ENCODE measurements at places on chromosomes 1 and 21.

- DNase-seq: no peak
These were observed 1.5 kb upstream of the SCP2 start for GRCh38 chr1:52925571-52926005.

GRCh38 chr1:183807549-183808168, 2.7 kb downstream of the RGL1 start:
- DNase-seq: no peak

DNA sequence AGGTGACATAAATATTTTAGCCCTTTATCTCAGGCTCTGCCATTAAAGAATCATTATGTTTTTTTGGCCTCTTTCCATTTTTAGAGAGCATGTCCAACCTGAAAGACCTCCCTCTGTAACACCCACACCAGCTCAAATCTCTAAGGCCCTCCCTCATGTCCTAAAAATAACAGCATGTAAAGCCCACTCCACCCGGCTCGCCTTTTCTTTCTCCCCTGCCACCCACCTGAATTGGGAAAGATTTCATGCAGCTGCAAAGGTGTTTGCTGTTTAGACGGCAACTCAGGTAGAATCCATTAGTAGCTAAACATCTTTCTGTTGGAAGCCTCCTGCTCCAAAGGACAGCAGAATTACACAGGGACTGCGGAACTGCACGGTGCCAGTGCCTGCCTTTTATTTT, 79.9 kb downstream of the DMRTA2 start:
- no peak for DNase-seq

- DNase-seq: no peak
These were observed 93.3 kb downstream of the SSBP3 start for GRCh38 chr1:54312796-54313316.

GRCh38 chr1:48817505-48818114, 40.9 kb upstream of the BEND5 start:
- DNase-seq: no peak

GRCh38 chr1:29827801-29828525, 591.6 kb downstream of the PTPRU start:
- DNase-seq: no peak

DNA sequence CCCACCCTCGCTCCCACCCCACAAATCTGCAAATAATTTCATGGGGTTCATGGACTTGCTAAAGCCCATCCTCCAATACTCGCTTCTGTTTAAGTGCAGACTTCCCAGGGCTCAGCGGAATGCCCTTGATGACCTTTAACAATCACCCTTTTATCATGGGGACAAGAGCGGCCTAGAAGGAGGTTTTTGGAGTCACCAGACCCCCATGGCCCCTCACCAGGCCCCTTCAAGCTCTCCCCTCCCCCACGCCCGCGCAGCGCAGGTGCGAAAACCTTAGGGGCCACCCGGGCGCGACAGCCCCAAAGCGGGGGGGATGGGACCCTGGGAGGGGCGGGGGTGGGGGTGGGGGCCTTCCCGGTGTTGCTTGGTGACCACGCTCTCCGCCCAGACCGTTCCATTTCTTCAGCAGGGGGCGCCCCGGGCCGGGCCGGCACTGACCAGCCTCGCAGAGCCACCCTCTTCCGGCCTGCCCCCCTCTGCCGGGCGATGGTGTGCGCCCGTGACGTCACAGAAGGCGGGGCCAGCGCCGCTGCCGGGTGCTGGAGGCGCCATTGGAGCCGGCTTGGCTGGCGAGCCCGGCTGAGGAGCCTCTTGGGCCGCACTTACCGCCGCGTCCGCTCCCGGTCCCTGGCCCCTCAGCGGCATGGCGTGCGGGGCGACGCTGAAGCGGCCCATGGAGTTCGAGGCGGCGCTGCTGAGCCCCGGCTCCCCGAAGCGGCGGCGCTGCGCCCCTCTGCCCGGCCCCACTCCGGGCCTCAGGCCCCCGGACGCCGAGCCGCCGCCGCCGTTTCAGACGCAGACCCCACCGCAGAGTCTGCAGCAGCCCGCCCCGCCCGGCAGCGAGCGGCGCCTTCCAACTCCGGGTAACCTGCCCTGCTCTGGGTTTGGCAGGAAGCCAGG, at the start of gene AKIRIN1:
TSS of gene AKIRIN1 (plus strand) at position 539 of the 900 bp plus-strand sequence. CDS start at position 644, 105 bp downstream.
- DNase-seq: peak; percentile 95

GRCh38 chr1:204255966-204256365, 42.2 kb upstream of the GOLT1A start:
- DNase-seq: no peak

- DNase-seq: no peak
These were observed 36.3 kb upstream of the TDRD10 start for GRCh38 chr1:154465621-154466195.

GRCh38 chr21:46226920-46227599, 1.5 kb downstream of the LSS start:
- DNase-seq: no peak

DNA sequence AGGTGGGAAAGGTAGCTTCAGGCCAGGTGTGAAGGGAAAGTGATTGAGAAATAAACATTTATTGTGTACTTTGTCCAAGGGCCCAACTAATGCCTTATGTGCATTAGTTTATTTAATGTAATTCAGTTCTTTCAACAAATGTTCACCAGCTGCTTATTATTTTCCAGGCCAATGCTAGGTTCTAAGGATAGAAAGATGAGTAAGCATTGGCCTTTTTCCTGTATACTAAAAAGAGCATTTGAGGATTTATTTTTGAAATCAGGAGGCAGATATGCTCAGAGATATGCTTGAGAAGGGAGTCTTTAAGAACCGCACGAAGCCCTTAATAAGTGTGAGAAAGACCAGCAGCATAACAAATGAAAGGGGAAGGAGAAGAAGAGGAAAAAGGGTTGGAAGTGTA, 32.0 kb downstream of the CLCA1 start:
- DNase-seq: no peak

DNA sequence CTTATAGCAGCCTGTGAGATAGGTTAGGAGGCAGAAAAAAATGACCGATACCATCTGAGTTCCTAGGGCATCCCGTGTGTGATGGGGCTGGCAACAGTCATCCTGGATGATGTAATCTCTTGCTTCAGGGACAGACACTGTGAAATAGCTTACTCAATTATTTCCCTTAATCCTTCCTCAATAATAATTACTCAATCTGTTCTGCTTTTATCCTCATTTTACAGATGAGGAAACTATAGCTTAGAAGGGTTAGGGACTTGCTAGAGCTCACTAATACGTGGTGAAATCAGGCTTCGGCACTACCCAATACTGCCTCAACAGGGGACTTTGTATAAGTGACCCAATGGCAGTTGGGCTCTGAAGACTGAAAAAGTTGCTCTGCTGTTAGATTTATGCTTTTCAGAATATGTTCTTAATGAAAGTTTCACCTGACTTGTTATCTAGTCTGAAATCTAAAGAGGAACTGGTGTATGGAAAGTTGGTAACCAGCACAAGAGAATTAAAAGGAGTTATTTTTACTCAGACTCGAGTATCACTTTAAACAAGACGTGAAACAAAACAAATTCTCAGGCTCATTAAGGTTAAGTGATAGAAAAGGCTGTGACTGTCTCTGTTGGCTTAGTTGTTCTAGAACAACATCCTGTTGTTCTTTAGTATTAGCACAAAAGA, 14.4 kb downstream of the CD55 start:
- no peak for DNase-seq

- DNase-seq: peak; percentile 56
These were observed at the start of gene ENTREP3 for GRCh38 chr1:155255243-155256007. Gene ENTREP3, minus strand, starts transcription at chr1:155255483. Its CDS starts 606 bp downstream, at chr1:155254877.

DNA sequence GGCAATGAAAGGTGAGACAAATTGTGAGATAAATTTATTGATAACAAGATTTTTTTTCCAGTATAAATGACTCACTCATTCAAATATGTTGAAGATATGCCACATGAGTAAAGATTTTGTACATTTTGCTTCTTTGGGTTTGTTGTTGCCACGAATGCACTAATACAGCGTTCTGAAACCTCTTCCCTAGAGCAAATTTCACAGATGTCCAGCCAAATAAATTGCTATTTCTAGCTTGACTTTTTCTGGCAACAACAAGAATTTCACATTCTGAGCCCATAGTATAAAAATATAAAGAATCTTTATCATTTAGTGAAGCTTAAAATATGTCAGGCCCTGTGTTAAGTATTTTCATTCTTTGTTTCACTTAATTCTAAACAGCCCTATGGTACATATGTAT, 114.5 kb upstream of the COL24A1 start:
- no peak for DNase-seq

GRCh38 chr1:82441402-82441801, 640.7 kb downstream of the ADGRL2 start:
- DNase-seq: no peak

DNA sequence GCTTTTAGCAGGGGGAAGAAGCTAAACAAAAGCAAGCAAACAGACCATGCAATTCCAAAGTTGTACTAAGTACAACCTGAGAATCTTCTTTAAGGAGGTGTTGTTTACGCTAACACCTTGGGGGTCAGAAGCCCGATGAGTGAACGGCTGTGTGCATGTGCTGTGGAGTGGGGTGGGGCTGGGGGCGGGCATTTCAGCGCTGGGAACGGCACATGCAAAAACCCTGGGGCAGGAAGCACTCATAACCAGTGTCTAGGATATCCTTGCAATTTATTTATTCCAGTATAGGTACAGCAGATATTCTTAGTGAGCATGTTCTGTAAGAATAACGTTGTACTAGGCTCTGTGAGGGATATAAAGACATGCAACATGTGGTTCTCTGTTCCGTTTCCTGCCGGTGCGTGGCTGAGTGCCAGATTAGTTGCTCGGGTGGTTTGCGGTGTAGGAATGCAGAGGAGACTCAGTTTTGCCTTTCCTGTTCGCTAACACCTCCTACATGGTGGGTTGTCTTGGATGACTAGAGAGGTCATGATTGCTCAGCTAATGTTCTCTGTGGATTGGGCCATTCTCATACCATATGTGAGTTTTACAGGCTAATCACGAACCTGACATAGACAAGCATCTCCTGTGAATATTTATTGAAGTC, 3.7 kb downstream of the FASLG start:
- DNase-seq: peak; percentile 84

- DNase-seq: no peak
These were observed 27.5 kb downstream of the TRPM2 start for GRCh38 chr21:44380876-44381275.

DNA sequence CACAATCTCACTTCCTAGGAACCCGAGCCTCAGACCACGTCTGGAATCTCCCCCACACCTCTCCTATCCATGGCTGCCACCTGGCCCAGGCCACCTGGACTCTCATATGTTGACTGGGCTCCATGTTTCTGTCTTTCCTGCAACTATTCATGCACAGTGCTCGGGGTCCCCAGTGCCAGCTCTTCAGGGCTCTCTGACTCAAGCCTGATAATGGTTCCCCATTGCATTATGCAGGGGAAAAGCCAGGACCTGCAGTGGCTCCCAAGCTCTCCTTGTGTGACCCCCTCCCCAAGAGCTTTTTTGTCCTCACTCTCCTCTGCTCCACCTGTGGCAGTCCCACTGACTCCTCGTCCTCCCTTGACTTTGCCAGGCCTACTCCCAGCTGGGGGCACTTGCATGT, 417.6 kb downstream of the NPHP4 start:
- DNase-seq: no peak

DNA sequence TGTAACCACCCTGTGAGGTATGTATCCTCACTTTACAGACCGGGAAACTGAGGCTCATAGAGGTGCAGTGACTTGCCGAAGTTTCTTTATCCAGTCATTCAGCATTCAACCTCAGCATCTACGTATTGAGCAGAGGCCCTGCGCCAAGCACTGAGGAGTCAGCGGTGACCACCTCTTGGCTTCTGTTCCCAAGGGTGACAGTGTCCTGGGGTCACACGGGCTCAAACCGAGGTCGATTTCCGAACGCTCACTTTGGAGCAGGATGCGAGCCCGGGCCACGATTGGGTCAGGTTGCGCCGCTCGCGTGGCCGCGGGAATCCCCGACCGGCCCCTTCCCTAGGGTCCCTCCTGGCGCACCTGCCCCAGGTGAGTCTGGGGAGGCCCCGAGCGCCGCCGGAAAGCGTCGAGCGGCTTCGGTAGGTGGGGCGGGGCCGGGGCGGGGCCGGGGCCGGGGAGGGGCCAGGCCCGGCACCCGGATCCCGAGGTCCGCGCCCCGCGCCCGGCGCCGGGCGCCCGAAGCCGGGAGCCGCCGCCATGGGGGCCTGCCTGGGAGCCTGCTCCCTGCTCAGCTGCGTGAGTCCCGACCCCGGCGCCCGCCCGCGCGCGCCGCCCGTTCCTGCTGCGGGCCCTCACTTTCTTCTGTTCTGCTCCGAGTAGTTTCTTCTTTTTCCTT, at the start of gene SERINC2:
TSS of gene SERINC2 (plus strand) at position 482 of the 673 bp plus-strand sequence. CDS start at position 535, 53 bp downstream.
- no peak for DNase-seq

DNA sequence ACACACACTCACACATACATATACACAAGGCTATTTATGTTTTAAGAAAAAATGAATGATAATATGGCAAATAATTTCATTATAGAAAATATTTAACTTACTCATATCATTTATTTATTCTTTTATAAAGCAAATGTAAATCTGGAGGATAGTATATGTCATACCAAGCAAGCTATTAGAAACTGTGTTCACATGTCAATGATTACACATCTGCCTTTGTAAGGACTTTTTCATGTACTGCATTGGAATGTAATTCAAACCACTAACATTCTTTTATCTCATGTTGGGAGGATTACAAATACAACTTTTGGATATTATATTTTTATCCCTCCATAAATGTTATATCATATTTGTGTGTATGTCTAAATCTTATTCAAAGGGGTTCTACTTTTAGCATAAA, 1887.4 kb downstream of the NCAM2 start:
- DNase-seq: no peak

- no peak for DNase-seq
These were observed 55.7 kb downstream of the LRRC8C start for GRCh38 chr1:89688607-89689006.

GRCh38 chr1:177354247-177354646, 183.5 kb downstream of the BRINP2 start:
- no peak for DNase-seq

GRCh38 chr1:62436039-62436465, 797 bp upstream of the USP1 start:
- peak; percentile 94 for DNase-seq

- DNase-seq: no peak
These were observed 21.6 kb downstream of the RIT1 start for GRCh38 chr1:155889566-155889965.

DNA sequence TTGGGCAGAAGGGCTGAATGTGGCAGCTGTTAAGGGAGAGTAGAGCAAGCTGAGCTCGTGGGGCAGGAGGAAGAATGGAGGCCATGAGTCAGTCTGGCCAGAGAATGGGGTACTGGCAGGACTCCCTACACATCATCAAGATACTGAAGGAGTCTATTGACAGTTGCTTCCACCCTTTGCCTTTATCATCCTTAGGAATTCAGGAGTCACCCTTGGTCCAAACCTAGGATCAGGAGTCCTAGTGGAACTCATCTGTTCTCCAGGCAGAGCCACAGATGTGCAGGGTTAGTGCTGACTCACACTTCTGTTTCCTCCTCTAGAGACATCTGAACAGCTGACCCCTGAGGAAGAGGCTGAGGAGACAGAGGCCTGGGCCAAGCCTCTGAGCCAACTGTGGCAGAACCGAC, 18.7 kb upstream of the ST3GAL3 start:
- DNase-seq: no peak

DNA sequence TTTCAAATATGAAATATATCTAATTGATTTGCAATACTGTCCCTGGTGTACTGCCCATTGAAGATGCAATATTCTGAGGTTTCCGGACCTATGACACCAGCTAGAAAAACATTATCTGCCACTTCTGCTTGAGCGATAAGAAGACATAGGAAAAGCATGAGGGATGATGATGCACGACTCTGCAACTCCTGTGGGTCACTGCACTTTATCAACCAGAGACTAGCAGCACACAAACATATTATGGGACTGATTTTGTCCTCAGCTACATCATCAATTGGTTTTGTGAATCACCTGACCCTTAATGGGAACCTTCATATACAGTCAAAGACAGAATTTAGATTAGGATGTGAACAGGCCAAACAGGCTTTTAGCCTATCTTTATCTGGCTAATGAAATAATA, 13.8 kb upstream of the KCNA3 start:
- DNase-seq: no peak
